ENCODE measurements at places on chromosomes 6 and 20.

- H3K27me3 ChIP-seq = no peaks in the 10 kb centered on the region
- no peak overlapping the region for H3K27ac ChIP-seq
- H3K4me3 ChIP-seq = no peak overlapping the region
- DNase-seq = peak; percentile 43
- no peaks in the 10 kb centered on the region for H3K4me1 ChIP-seq
Observed at GRCh38 chr6:47780510-47781356, 1.1 kb upstream of the OPN5 start.

DNA sequence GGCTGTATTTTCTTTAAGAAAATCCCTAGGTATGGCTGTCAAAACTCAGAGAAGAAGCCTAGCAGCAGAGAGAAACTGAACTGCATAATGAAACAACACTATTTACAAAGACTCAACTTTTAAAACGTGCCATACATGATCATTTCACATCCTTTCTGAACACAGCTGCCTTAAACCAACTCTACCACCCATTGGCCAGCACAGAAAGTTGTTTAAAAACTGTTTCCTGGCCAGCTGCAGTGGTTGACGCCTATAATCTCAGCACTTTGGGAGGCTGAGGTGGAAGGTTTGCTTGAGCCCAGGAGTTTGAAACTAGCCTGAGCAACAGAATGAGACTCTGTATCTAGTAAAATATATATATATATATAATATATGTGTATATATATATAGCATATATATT, 336.4 kb upstream of the SOX4 start:
- no peaks in the 10 kb centered on the region for H3K36me3 ChIP-seq
- H3K27me3 ChIP-seq = no peaks in the 10 kb centered on the region
- H3K27ac ChIP-seq = no peak overlapping the region
- no peak for DNase-seq

- H3K4me3 ChIP-seq = no peak overlapping the region
- no peak for DNase-seq
- H3K27me3 ChIP-seq = no peaks in the 10 kb centered on the region
Observed at GRCh38 chr20:47907031-47907675, 121.9 kb upstream of the SULF2 start.

- no peak overlapping the region for H3K27ac ChIP-seq
- no peaks in the 10 kb centered on the region for H3K27me3 ChIP-seq
- H3K4me1 ChIP-seq = no peaks in the 10 kb centered on the region
- DNase-seq = no peak
Observed at GRCh38 chr6:16270178-16270794, 31.9 kb downstream of the GMPR start.

DNA sequence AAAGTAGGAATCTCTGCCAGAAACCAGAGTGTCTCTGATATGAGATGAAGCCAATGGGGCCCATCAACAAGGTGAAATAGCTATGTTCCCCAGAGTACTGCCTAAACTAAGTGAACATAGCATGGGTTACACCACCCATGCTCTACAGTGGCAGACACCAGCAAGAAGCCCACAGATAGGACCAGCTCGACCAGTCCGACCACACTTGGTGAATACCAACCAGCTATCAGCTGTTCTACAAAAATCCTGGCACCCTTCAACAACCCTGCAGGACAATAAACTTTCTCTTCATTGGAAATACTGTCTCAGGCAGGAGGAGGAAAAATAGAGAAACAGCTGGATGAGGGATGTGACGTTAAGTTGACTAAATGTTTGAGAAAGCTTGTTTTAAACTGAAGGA, 311.4 kb downstream of the EPM2A start:
- no peaks in the 10 kb centered on the region for H3K4me1 ChIP-seq
- H3K4me3 ChIP-seq = no peak overlapping the region
- DNase-seq = no peak
- H3K27me3 ChIP-seq = no peaks in the 10 kb centered on the region
- no peak overlapping the region for H3K27ac ChIP-seq
- no peaks in the 10 kb centered on the region for H3K36me3 ChIP-seq

DNA sequence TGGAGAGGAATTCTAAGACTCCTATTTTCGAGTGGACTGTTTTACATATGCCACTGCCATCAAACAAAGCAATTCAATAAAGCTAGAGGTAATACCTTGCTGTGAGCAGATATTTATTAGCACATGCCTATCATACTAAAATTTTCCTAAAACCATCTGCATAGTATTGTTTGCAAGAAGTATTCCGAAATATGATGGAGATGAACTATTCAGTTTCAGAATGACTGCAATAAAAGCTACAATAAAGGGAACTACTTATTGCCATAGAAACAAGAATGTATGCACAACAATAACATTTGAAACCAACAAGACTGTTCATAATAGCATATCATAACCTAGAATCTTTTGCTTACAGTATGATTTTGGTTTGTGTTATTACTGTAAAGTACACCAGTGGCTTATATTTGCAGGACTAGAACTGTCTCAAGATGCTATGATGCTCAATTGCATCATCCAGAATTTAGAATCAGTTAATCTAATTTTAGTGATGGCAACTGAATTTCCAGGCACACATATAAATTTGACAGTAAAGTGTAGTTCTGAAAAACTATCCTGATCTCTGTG, 144.3 kb downstream of the GRIK2 start:
- H3K27ac ChIP-seq = no peak overlapping the region
- H3K36me3 ChIP-seq = no peaks in the 10 kb centered on the region
- H3K4me3 ChIP-seq = no peak overlapping the region
- no peaks in the 10 kb centered on the region for H3K4me1 ChIP-seq
- DNase-seq = no peak

- H3K27ac ChIP-seq = no peak overlapping the region
- H3K36me3 ChIP-seq = no peaks in the 10 kb centered on the region
- H3K27me3 ChIP-seq = no peaks in the 10 kb centered on the region
- H3K4me3 ChIP-seq = no peak overlapping the region
- no peak for DNase-seq
Observed at GRCh38 chr6:168043193-168043847, 35.7 kb downstream of the FRMD1 start.

DNA sequence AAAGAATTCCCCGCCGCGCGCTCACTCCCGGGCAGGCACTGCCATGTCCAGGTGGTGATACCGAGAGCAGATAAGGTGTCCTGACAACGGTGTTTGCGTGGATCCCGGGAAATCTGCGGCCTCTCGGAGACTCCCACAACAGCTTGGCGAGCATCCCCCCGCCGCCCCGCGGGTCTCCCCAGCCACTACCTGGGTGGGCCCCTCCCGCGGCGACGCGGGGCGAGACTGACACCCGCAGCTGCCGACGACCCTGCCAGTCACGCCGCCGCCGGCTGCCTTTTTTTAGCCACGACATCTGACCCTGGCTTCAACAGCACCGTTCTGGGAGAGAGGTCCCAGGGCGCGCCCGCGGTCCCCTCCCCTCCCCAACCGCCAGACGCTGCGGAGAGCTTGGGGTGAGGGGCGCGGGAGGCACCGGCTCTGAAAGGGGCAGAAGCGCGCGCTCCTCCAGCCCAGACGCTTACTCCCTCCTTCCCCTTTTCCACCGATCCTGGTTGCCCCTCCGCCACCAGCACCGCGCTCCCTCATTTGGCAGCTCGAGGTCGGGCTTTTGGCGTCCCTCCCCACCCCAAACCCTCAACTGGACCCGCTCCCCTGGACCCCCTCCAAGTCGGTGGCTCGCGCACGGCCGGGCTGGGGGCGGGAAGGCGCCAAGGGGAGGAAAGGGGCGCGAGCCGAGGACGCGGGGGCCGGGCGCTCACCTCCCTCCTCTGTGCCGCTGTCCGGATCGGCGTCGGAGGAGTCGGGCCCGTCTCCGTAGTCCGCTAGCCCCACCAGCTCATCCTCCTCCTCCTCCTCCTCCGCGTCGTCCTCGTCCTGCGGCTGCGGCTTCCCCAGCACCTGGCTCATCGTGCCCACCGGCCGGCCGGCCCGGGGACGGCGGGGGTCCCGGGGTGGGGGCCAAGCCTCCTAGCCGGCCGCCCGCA, 665 bp downstream of the RRAGD start:
- H3K4me3 ChIP-seq = peak overlapping the region; percentile 72
- DNase-seq = peak; percentile 32
- no peak overlapping the region for H3K27ac ChIP-seq
- no peaks in the 10 kb centered on the region for H3K36me3 ChIP-seq
- H3K27me3 ChIP-seq = no peaks in the 10 kb centered on the region
- H3K4me1 ChIP-seq = no peaks in the 10 kb centered on the region

DNA sequence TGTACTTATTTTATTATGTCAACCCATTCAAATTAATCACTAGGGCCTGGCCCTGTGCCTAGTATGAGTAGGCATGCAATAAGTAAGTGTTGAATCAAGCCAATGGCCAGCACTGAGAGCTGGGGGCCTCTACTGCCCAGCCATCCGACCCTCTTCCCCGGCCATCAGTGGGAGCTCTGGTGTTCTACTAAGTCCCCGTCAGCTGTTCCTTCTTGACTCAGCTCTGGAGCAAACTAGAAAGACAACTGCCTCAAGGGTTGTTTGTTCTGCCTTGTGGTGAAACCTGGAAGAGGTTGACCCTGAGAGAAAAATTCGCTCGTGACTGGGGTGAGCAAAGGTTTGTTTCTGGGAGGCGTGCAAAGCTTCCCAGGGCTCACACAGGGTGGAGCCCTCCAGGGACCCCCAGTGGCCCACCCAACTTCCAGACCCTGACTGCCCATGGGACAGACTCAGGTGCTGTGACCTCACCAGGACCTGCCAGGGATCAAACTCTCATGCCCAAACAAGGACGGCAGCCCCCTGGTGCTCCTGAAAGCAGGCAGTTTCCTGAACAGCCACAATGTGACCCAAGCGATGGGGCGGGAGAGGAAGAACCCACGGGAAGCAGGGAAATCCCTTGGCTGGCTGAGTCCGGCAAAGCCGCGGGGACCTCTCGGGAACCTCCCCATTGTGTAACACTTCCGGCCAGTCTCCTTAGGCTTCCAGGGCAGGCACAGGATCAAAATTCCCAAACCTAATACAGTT, 50.4 kb downstream of the BANF2 start:
- DNase-seq = peak; percentile 31
- no peaks in the 10 kb centered on the region for H3K27me3 ChIP-seq
- no peaks in the 10 kb centered on the region for H3K36me3 ChIP-seq
- H3K4me3 ChIP-seq = no peak overlapping the region
- H3K27ac ChIP-seq = no peak overlapping the region

Data from colonic mucosa (tissue), 4 donors.